T-helper 2 cell treated with Interferon-gamma antibody and Interleukin-4, amounts not matched to agents 5 μg/mL and 100 μg/mL, for 36 hours (primary cell): ENCODE measurements at places on chromosomes 6 and 20.

DNA sequence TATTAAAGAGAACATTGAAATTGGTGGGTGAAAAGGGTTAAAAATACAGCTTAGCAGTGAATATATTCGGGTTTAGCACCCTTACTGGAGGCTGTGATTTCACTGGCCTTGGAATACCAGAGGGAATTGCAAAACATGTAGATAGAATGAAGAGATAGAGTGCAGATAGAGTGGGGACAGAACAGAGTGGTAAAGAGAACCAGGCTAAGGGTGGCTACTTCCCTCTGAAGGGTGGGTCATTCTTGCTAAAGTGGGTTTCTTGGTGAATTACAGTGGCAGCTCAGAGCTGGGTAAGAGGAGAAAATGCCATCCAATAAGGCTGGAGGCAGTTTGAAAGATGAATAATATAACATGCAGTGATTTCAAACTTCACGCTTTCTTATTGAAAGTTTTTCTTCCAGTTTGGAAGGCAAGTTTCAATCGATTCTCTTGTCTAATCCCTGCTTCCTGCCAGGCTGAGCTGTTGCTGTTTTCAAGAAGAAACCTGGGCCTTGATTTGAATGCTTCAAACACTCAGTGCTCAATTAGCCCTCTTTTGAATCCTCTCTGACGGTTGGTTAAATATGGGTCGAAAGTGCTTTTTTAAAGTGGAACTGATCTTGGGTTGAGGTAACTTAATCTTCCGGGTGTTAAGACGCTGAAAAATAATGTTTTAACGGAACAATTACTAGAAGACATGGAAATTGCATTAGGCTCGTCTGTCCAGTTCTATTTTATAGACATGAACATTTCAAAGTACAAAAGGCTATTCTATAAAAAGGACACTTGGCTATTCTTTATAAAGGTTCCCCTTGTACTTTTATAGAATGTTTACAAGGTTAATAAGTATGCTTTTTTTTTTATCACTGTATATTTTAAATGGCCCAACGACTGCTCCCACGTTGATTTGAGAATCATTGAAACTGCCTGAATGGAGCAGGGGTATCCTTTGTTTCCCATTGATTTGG, 203.3 kb downstream of the BCAS1 start:
- no peak for DNase-seq

DNA sequence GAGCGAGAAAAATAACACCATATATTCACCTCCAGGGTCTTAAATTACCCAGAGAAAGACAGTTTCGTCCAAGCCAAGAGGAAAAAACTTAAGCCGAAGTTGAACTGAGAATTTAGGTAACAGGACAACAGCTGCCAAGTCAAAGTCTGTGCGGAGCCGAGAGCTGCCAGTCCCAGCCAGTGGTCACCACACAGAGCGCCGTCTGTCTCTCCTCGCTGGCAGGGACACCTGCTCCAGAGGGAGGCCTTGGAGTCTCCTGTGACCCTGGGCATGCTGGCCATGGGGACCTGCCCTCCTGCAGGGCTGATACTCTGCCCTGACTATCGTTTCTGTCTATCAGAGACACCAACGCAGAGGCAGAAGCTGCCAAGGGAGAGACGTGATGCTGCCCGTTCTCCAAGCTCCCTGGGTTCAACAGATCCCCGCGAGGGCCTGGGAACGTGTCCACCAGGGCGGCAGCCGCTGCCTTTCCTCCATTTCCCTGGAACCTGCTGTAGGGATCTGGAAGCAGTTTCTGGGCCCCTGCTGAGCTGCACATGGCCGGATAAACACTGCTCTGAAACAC, 341.3 kb downstream of the SMOC2 start:
- no peak for DNase-seq

DNA sequence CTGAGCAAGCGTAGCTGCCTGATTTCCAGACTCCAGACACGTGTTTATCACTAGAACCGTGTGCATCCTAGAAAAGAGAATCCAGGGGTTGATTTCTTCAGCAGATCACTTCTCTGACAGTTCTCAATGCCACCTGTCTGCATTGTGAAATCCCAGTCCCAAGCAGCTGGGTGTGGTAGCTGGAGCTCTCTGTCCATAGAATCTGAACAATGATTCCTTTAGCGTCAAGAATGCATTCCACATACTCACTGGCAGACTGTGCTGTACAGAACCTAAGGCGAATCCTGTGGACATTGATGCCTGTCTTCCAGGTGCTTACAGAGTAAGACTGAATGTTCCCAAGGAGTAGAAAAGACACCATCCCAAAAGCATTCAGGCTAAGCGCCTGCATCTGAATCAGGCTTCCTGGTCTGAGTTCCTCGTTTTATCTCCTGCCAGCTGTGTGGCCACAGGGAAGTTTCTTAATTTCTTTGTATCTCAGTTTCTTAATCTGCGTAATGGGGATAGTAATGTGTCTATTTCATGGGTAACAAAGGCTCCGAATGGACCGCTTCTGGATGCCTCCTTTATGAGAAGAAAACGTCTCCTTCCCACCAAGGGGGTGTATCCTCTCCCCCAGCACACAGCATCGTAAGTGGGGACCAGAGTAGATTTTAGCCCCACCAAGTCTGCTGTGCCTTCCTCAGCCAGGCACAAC, 10.4 kb upstream of the TRAF3IP2 start:
- no peak for DNase-seq

DNA sequence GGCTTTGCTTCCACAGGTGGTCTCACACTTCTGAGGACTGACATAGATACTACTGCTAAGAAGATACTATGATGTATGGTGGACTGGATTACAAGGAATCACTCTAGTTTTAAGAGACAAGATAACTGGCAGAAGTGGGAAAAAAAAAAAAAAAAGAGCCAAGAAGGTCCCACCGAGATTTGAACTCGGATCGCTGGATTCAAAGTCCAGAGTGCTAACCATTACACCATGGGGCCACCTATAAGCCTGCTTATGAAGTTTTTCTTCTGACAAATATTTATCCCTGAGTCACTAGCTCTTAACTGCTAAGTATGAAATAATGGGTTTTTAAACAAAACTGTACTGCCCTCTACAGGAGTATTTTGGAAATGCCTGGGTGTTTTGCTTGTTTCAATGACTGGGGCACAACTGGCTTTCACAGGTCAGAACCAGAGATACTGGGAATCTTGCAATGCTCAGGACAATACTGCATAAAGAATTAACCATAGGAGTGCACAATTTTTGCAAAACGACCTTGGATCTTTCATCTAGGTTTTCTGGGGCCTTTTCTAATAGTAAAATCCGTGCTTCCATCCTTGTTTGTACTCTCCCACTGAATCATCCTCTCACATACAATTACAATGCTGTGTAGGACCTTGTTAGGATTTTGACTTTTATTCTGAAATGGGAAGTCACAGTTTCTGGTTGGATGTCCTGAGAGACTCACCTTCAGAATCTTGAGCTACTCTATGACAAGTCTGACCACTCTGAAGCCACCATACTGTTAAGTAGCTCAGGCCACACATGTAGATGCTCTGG, 116.3 kb downstream of the OR2B2 start:
- peak; percentile 62 for DNase-seq

DNA sequence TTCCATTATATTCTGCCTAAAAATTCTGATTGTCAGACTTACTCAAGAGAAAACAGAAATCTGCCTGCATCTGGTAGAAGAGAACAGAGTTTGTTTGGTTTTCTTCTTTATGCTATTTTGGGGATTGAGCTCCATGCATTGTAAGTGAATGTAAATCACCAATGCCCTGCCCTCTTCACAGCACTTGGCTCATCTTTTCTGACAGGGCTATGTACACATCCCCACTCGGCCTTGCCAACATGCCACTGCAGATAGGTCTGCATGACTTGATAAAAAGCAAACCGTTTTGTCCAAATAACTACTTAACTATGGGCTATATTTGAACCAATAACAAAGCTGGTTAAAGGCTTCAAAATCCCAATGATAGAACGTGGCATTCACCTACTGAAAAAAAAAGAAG, 117.7 kb downstream of the IBTK start:
- no peak for DNase-seq

- DNase-seq, result no peak
Measured at GRCh38 chr20:57090590-57091560, 175.6 kb downstream of the BMP7 start.

DNA sequence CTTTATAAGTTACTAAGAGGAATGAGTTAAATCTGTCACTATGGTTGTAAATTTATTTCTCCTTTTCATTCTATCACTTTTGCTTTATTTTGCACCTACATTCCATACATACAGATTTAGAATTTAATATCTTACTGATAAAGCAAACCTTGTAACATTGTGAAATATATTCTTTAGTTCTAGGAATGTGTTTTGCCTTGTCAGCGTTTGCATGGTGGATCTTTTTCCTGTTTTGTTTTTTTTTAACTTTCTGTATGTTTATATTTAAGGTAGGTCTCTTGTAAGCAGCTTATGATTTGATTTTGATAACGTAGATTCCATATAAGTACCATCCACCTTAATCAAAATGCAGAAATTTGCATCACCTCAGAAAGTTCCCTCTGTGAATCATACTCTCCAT, 16.4 kb downstream of the RAB22A start:
- DNase-seq, result no peak

DNA sequence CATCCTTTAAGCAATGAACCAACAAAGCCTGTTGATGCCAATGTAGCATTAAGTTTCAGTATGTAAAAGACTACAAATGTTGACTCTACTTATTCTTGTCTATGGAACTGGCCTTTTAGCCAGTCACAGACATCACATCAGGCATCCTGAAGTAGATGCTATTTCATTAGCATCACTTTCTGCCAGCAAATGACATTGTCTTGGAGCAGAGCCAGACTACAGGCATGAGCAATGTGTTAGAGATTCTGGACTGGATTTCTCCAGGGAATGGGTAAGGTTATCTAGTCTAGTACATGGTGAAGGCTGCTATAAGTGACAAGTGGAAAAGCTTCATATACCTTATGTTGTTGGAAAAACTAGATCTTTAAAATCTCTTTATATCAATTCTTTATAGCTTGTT, 142.9 kb downstream of the ADGRB3 start:
- DNase-seq, result no peak

DNA sequence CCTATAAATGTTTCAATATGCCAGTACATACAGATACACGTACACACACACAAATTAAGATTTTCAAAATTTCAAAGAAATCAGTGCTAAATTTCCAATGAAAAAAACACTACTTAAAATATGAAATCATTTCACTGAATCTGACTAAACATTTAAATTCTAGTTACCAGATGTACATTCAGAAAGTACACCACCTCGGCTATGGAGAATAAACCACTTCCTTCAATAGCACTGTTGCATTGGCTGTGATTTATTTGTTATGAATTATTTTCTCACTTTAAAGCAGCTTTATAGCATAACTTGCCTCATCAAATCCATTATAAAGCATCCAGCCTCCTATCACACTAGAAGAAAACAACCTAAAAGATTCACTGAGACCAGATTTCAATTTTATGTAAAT, 36.6 kb downstream of the HBS1L start:
- no peak for DNase-seq

DNA sequence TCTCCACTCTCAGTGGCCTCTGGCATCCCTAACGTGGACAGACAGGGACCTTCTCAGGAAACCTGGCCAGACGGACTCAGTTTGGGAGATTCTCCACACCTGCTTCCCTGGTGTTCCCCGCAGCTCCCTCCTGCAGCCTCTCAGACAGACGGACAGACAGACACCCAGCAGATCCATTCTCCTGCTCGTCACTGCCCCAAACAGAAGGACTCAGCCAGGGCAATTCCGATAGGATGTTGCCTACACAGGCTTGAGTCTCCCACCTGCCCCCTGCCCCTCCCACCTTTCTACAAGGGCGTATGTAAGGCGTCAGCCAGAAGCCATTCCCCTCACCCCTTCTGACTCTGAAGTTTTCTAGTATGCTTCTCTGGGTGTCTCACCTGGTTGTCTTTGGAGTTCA, 428 bp downstream of the CCM2L start:
- DNase-seq, result no peak
